ENCODE measurements at places on chromosomes 13 and 19. TPM values are rescaled to one million over a fixed set of nuclear protein-coding genes. Genes with fewer than 3 reads are reported as not detected.
A peak's percentile ranks its signal among the peaks of the same experiment; 100 is the strongest.

ADGRE2 gene
- total RNA-seq: 0.49 TPM

SH2D3A gene
- total RNA-seq: not detected

GRCh38 chr13:103349211-103349980 is 283.2 kb upstream of the SLC10A2 start:
- no peaks in the 10 kb centered on the region for H3K27me3 ChIP-seq
- DNase-seq: no peak
- H3K36me3 ChIP-seq: no peaks in the 10 kb centered on the region
- H3K27ac ChIP-seq: no peak overlapping the region
- H3K4me3 ChIP-seq: no peak overlapping the region
- H3K4me1 ChIP-seq: peaks cover 14% of the 10 kb centered on the region

GRCh38 chr13:34435338-34435737 is 506.7 kb upstream of the NBEA start:
- no peaks in the 10 kb centered on the region for H3K36me3 ChIP-seq
- no peak overlapping the region for H3K27ac ChIP-seq
- no peaks in the 10 kb centered on the region for H3K27me3 ChIP-seq
- peaks cover 5% of the 10 kb centered on the region for H3K4me1 ChIP-seq

GRCh38 chr19:2423071-2423914 is 4.1 kb downstream of the TIMM13 start:
- no peak for DNase-seq
- H3K4me3 ChIP-seq: no peak overlapping the region
- H3K4me1 ChIP-seq: peaks cover 39% of the 10 kb centered on the region
- no peaks in the 10 kb centered on the region for H3K27me3 ChIP-seq

DNA sequence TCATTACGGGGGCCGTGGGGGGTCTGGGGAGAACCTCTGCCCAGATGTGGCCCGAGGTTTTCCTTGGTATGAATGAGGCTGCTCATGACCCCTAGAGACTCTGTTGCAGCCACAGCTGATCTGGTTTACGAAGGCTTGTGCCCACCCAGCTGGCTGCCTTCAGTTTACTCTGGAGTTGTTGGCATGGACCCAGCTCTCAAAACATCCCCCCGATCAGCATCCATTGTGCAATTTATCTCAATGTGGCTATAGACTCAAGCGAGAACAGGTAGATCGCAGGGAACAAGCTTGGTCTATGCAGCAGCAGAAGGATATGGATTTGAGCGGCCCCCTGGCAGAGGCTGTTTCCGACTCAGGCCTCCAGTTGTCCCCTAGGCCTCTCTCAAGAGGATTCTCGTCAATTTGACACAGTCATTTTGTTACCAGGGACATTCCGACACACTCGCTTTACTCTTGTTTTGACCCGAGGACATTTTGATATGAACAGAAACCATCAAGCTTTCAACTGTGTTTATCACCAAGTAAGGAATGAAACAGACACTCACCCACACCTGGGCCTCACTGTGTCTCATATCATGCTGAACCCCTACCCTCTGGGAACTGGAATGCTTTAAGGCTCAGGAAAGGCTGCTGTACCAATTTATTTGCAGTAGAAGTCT is 161.5 kb downstream of the KATNAL1 start:
- H3K4me3 ChIP-seq: no peak overlapping the region
- H3K4me1 ChIP-seq: no peaks in the 10 kb centered on the region
- no peaks in the 10 kb centered on the region for H3K27me3 ChIP-seq
- no peaks in the 10 kb centered on the region for H3K36me3 ChIP-seq
- H3K27ac ChIP-seq: no peak overlapping the region

- H3K27ac ChIP-seq: no peak overlapping the region
- H3K36me3 ChIP-seq: no peaks in the 10 kb centered on the region
- no peak overlapping the region for H3K4me3 ChIP-seq
- no peaks in the 10 kb centered on the region for H3K4me1 ChIP-seq
- DNase-seq: no peak
- H3K27me3 ChIP-seq: no peaks in the 10 kb centered on the region
These were observed 221.8 kb upstream of the UBL3 start for GRCh38 chr13:30071969-30072817.

- no peaks in the 10 kb centered on the region for H3K27me3 ChIP-seq
- H3K36me3 ChIP-seq: no peaks in the 10 kb centered on the region
- H3K27ac ChIP-seq: no peak overlapping the region
These were observed 69.6 kb upstream of the PCDH20 start for GRCh38 chr13:61485128-61485765.

DNA sequence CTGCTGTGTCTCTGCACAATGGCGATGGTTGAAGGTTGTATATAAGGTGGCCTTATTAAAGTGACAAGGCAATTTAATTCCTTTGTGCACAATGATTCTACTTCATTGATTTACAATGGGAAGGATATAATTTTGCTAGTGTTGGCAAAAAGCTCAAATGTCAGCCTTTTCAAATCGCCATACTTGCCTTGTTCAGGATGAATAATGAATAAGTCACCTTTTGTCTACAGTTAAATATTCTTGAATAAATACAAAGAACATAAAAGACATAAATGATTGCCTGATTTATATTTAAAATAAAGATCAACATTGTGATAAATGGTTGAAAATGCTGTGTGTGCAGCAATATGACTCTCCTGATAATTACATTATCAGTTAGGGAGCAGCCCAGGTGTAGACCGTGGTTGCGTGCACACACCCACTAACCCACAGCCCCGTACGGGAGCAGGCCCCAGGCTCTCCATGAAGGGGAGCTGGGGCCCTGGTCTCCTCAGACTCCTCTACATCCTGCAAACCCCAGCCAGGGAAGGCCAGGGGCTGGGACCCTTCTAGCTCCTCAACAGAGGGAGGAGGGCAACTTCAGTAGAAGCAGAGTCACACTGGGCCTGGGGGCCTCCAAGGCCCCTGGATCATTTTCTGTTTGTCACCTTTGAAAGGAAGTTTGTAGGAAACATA is 64.9 kb downstream of the TEX29 start:
- H3K27ac ChIP-seq: no peak overlapping the region
- no peaks in the 10 kb centered on the region for H3K36me3 ChIP-seq
- no peak for DNase-seq

- no peaks in the 10 kb centered on the region for H3K27me3 ChIP-seq
- no peak overlapping the region for H3K4me3 ChIP-seq
- H3K4me1 ChIP-seq: peaks cover 20% of the 10 kb centered on the region
- DNase-seq: no peak
- no peaks in the 10 kb centered on the region for H3K36me3 ChIP-seq
These were observed 21.8 kb downstream of the DHRS12 start for GRCh38 chr13:51782026-51782710.

DNA sequence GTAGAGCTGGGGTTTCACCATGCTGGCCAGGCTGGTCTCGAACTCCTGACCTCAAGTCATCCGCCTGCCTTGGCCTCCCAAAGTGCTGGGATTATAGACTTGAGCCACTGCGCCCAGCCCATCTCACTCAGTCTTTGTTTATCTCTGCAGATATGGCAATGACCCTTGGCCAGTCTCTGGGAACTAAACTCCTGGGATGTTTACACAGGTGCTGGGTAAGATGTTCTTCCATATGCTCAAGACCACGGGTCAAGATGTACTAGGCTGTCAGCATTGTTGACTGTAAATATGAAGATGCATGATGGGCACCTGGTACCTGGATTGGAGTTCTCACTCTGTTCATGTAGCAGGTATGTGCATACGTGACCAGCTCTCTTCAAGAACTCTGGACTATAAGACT is 35.8 kb downstream of the ZNF473 start:
- no peak for DNase-seq
- no peak overlapping the region for H3K27ac ChIP-seq
- no peaks in the 10 kb centered on the region for H3K27me3 ChIP-seq
- H3K36me3 ChIP-seq: no peaks in the 10 kb centered on the region
- no peak overlapping the region for H3K4me3 ChIP-seq

DNA sequence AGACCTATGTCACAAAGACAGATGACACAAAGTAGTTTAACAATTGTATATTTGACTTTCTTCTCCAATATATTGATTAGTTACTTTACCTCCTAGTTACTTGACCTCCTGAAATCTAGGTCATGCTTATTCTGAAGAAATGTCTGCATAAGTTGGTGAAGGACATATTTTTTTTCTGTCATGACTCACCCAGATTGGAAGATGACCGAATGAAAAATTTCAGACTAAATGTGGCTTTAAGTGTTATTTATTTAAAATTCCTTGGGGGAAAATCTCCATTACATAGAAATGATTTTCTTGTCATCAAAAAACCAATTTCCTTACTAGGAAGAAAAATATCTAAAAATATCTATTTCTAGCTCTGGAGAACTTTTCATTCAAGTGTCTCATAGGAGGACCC is 217.1 kb downstream of the POSTN start:
- no peak overlapping the region for H3K27ac ChIP-seq
- DNase-seq: no peak
- H3K4me3 ChIP-seq: no peak overlapping the region
- no peaks in the 10 kb centered on the region for H3K27me3 ChIP-seq
- H3K4me1 ChIP-seq: no peaks in the 10 kb centered on the region

- no peak overlapping the region for H3K27ac ChIP-seq
- no peaks in the 10 kb centered on the region for H3K27me3 ChIP-seq
- H3K36me3 ChIP-seq: no peaks in the 10 kb centered on the region
- H3K4me1 ChIP-seq: no peaks in the 10 kb centered on the region
These were observed 128.7 kb downstream of the CYSLTR2 start for GRCh38 chr13:48782429-48782840.

DNA sequence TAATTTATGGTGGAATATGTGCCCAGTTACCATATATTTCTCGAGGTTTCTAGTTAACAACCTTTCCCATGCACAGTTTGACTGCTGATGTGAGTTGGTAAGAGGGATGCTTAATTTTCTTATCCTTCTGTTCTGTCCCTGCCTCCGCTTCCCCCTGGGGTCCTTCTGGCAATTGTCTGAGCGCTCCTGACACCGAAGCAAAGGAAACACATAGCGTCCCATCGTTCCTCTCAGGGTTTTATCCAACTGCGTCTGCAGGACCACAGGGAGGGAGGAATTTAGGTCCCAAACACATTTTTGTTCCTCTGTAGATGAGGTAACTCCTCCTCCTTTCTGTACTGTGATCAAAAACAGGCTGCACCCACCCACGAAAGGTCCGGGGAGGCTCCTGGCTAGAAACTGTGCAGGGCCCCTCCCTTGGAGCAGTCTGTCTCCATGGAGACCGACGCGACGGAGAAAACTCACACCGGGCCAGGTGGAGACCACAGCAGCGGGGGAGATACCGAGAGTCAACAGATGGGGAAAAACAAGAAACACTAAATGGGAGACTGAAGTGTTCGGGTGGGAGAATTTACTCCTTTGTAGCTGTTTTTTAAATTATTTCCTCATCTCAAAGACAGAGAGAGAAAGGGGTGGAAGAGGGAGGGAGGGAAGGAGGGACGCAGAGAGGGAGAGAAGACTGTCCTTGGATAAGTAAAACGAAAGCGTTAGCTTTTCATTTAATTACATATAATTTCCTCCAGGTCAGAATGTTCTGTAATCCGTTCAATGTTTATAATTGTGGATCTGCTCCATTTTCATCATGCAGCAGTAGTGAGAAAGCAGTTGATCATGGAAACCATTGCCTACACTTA is 191.8 kb upstream of the NBEA start:
- H3K36me3 ChIP-seq: no peaks in the 10 kb centered on the region
- H3K27me3 ChIP-seq: no peaks in the 10 kb centered on the region
- H3K4me1 ChIP-seq: no peaks in the 10 kb centered on the region
- no peak overlapping the region for H3K27ac ChIP-seq

GRCh38 chr13:97212601-97213040 is 9.5 kb upstream of the MBNL2 start:
- H3K4me3 ChIP-seq: no peak overlapping the region
- H3K4me1 ChIP-seq: no peaks in the 10 kb centered on the region
- H3K27me3 ChIP-seq: no peaks in the 10 kb centered on the region

DNA sequence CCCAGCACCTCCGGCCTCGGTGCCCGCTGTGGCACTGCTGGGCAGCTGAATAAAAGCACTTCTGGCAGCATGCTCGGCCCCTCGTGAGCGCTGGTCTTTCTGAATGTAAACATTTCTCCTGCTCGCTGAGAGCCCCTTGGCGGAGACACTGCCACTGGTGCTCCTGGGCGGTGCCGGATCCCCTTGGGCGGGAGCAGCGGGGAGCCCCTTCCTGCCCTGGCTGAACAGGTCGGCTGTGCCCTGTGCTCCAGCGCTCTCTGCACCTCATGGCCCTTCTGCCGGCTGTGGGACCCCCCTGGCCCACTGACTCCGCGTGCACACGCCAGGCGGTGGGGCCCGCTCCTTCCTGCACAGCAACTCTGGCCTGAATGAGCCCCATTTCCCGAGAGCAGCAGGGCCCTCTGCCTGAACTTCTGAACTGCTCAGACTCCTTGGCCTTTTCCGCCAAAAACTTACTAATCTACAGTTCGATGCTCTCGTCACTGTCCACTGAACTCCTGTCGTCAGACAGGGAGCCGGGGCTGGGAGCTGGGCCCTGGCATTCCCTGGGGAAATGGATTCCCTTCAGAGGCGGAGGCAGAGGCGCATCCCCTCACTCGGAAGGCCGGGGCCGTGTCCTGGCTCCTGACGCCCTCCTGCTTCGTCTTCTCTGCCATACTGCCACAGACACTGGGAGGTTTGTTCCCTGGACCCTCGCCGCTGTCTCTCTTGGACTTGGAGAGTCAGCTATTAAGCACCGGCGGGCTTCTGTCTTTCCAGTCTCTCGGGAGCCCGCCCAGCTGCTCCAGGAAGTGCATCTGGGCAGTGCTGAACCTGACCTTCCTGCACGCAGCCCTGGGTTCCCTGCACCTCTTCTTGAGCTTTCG is 14.2 kb downstream of the RB1 start:
- no peaks in the 10 kb centered on the region for H3K36me3 ChIP-seq
- no peaks in the 10 kb centered on the region for H3K27me3 ChIP-seq
- no peak overlapping the region for H3K27ac ChIP-seq
- peak overlapping the region; percentile 36 for H3K4me3 ChIP-seq
- peak; percentile 66 for DNase-seq

DNA sequence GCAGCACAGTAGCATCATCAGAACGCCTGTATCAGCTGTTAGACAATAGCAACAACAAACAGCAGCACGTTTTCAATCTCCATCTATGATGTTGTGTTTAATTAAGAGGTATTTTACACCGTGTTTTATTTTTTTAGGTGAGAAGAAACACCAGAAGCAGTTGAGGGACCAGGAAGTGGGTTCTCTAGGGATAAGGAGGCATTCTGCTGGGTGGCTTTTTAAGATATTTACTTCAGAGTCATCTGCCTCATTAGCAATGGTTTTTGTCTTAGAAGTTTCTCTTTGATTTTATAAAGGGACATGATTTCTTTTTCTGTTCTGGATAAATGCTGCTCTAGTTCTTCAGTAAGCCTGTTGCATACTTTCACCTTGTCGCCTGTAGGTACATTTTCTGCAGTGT is 8.2 kb downstream of the CKAP2 start:
- DNase-seq: no peak
- H3K4me3 ChIP-seq: no peak overlapping the region
- H3K27me3 ChIP-seq: no peaks in the 10 kb centered on the region
- no peaks in the 10 kb centered on the region for H3K4me1 ChIP-seq
- no peak overlapping the region for H3K27ac ChIP-seq

All from sigmoid colon (tissue), 7 donors.